ENCODE measurements at places on chromosomes 5 and 9.

DNA sequence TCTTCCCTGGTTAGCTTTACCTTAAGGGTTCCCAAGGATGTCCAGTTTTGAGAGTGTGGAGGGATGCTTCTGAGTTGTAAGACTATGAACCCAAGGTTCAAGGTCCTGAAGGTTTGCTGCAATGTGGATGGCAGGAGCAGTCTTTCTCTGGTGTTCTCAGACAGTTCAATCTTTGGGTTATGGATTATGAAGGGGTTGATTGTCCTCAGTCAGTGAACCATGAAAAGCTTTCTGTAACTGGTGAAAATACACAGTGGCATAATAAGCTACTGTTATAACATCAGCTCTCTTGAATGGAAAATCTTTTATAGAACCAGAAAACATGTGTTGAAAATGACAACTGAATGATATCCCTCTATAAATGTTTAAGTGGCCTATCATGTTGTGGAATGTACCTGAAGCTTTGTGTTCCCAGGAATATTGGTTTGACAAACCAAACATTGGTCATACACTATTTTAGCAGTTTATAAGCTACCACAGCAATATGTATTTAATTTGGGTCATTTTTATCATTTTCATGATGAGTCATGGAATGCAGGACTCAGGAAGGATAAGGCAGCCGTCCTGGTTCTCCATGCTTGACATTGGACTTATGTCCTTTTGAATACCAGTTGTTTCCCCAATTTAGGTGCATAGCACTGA is 1041.8 kb upstream of the ARRDC3 start:
- DNase-seq = no peak

GRCh38 chr5:74543162-74543995 is 97.1 kb downstream of the ENC1 start:
- DNase-seq = no peak

GRCh38 chr5:181059297-181060230 is 19.5 kb downstream of the BTNL9 start:
- DNase-seq = no peak

- DNase-seq = no peak
Measured at GRCh38 chr5:73499187-73499586, 945 bp downstream of the BTF3 start.

DNA sequence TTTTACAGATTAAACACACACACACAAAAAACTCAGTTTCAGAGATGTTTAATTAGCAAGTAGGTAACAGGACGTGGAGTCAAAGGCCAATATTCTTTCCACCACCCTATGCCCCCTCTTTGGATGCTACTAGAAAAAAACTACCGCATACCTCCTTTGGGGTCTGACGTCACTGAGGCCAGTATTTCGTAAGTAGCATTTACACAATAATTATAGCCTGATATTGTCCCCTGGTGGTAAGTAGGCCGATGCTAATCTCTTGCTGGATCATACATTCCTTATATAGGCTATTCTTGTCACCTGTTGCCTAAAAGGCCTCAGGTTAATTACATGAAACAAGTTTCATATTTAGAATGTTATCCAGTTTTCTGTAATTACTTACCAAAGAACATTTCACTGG is 21.0 kb upstream of the SMARCA2 start:
- DNase-seq = no peak

GRCh38 chr5:83528439-83528769 is 56.9 kb downstream of the VCAN start:
- DNase-seq = no peak

DNA sequence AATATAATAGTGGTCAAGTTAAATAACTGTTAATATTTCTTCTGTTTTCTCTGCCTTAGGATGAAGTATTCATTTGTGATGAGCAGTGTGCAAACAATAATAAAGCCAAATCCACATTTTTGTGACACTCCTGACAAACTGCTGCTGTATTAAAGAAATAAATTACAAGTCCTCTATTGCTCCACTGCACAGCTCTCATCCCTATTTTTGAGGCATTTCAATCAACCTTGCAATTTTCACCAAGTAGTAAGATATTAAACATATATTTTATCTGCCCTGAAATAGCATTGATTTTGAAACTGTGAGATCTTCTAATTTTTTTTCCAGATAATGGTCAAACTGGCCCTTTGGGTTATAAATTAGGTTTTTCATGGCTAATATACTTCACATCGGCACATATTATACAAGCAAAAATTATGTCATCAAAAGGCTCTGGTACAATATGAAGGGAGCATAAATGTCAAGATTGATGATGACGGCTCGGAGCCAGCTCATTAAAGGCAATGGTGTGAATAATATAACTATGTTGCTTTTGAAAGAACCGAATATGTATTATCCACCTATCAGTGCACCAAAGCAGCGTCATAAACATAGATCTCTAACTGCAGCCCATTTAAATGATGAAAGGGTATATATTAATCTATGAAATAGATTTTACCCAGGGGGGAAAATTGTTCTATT is 764.9 kb downstream of the DNAH5 start:
- no peak for DNase-seq

DNA sequence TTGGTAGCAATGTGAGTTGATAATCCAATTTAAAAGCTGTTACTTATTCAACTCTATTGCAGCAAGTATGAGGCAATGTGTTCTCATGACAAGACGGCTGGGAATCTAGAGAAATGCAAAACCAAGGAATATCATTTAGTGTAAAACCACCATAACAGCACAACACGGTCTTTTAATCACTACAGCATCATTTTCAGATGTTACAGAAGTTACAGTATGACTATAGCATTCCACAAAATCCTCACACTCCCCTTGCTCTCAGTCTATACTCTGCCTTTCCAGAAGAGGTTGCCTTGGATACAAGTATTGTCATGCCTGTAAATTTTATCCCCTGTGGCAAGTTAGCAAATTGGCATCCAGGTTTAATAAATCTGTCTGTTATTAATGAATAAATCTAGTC is 28.6 kb upstream of the TAS2R1 start:
- no peak for DNase-seq

DNA sequence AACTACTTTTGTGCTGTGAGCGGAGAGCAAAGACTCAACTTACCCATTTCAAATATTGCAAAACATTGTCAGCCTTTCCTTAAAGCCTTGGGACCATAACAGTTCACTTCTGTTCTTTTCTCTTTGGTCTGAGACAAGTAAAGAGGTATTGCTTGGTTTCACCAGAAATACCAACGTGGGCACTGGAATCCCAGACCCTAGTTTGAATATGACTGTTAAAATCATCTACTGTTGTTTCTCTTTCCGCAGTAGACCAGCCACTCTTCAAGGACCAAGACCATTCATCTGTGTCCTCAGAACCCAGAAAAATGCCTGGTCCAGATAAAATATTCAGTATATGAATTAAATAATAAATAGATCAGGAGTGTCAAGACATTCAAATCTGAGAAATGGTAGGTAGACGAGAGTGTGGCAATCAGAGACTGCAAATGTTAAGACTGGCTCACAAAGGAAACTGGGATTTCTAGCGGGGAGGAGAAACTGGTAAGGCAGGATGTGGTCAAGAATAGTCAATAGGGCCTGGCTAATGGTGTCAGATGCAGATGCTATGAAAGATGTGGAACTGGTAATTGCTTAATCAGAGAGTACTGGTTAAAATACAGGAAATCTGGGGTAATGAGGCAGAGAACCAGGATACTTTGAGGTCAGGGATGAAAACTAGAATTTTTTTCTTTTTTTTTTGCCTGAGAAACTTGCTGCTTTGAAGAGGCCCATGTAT is 82.1 kb upstream of the IL33 start:
- DNase-seq = no peak

DNA sequence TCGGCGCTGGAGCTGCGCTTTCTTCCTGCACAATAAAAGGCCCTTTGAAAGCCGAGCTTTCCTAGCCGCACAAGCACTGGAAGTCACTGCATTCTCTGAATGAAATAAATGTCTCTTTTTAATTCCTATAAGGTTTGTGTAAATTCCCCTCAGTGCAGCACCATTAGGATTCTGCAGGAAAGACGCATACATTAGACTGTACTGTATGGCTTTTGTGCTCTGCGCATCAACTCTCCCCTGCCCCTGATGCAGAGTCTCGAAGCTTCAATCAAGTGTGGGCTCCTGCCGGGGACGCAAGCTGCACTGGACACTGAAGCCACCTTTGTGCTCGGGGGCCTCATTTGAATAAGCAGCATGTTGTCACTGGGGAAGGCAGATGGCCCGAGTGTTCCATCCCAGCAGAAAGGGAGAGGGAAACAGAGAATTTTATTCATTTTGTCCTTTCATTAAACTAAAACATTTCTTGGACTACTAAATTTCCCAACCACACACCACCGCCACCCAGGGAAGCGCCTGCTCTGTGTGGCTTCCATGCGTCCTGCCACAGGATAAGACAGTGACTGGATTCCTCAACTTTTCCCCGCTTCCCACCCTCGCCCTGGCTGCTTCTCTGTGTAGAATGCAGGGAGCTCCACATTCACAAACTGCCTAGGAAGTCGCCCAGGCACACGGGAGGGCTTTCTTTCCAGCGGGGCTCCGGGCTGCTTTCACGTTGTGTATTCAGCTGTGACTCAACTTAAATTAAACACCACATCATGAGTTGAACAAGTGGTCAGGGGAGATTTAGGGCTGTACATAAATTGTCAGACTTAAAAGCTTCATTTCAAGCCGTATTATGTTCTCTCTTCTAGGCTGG is 635.4 kb downstream of the IRX1 start:
- DNase-seq = no peak

DNA sequence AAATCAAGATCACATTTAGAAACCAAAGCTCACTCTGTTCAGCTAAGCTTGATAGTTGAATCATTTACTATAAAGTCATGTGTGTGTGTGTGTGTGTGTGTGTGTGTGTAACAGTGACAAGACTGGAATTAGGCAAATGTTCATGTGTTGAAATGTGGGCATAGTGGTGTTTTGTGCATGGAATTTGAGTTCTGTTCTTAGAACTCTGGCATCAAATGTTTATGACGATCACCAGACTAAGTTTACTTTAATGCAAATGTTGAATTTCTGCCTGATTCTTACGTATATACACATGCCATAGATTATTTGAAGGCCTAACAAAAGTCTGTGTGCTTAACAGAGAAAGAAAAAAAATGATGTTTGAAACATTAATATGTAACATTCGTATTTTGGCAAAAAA is 72.8 kb upstream of the COL5A1 start:
- DNase-seq = no peak

DNA sequence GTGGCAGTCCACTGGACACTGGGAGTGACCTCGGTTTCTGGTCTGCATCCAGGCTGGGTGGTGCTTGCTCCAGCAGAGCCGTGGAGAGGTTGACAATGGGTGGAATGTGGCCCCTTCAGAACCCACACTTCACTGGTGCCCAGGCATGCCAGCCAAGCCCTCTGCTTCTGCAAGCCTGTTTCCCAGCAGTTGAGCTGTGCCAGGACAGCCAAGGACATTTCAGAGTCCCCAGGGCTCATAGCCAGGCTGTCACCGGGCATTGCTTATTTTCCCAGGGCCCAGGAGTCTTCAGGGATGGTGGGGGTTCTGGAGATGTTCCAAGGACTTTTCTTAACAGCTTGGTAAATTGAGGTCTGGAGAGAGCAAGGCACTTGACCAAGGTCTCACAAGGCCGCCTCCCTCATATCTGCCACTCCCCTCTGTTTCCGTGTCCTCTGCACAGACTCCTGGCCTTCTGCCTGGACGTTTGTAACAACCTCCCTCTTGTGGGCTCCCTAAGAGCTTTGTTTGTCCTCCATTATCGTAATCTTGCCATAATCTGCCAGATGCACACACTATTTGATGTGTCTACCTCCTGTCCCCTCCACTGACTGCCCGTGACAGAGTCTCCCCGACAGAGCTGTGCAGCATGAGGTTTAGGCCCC is 3.8 kb upstream of the NDST1 start:
- no peak for DNase-seq

GRCh38 chr5:52331725-52332124 is 456.0 kb upstream of the ITGA1 start:
- no peak for DNase-seq

DNA sequence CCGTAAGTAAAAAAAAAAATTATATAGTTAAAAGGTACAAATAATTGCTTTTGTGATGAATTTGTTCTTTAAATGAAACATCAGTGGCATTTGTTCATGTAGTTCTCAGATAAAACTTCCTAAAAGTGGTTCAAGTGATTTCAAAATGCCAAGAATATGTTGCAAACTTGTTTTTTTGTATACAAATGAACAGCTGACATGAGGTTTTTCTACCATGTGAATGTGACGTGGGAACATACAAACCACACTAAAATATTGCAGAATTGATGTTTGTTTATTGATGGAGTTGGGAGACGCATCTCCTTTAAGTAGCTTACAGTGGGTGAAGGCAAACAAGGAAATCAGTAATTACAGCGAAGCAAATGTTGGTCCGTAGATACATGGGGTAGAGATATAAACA is 16.9 kb downstream of the BASP1 start:
- no peak for DNase-seq

GRCh38 chr5:82614706-82615105 is 336.6 kb upstream of the RPS23 start:
- no peak for DNase-seq

DNA sequence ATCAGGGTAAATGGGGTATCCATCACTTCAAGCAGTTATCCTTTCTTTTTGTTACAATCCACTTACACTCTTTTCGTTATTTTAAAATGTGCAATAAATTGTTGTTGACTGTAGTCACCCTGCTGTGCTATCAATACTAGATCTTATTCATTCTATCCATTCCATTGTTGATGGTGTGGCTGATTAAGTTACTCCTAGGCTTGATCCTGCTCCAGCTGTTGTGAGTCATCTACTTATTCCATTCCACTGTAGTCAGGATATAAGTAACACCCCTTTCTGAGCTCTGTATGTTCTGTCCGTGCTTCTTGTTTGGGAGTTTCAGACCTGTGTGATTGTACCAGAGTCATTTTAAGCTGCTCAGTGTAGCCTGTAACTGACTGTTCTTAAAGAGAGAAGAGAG is 122.5 kb upstream of the RUSC2 start:
- no peak for DNase-seq

DNA sequence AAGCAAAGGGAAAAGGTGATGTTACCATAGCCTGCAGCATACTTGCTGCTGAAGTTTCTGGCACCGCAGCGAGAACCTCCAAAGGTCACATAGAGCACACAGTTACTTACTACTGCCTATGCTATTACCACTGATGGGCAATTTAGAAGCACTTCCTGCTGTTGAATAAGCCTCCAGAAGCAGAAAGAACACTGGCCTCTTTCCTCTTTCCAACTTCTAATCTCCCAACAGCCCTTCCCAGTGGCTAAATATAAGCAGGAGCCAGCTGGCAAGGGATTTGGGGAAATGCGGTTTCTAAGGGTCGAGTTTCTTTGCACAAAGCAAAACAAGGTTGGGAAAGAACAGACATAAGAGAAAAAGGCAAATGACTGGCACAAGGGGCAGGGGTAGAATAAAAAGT is 669.2 kb upstream of the ACO1 start:
- no peak for DNase-seq

DNA sequence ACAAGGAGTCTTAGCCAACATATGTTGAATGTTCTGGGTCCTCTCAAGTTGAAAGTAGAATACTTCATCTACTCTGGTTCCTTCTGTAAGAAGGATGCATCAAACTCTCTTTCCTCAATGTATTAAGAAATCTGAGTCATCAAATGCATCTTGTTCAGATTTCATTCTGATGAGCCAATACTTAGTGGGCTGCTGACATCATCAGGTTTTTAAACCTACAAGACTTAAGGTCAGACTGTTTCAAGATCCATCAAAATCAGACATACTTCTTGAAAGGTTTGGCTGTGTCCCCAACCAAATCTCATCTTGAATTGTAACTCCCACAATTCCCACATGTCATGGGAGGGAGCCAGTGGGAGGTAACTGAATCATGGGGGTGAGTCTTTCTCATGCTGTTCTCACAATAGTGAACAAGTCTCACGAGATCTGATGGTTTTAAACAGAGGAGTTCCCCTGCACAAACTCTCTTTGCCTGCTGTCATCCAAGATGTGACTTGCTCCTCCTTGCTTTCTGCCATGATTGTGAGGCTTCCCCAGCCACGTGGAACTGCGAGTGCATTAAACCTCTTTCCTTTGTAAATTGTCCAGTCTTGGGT is 168.8 kb downstream of the RAPGEF6 start:
- DNase-seq = no peak
